ENCODE measurements at places on chromosomes 4 and X.

DNA sequence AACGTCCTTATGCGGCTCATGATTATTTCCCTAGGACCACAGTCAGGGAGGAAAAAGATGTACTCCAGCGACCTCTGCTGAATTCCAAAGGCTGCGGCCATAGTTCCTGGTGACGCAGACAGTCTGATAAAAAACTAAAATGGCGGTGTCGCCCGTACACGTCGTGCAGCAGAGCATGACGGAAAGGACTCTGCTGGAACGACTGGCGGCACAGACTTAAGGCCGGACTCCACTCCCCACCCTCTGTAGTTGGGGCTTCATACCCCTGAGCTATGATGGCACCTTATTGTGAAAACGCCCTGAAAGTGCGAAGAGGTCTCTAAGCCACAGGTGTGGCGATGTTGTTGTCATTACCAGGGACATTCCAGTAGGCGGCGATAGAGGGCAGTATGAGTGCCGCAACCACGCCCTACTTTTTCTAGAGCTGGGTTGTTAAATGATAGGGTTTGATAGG is 90.0 kb upstream of the EDA2R start:
- peak; percentile 2 for DNase-seq

GRCh38 chr4:81211956-81212355 is 3.1 kb downstream of the PRKG2 start:
- DNase-seq, result no peak

DNA sequence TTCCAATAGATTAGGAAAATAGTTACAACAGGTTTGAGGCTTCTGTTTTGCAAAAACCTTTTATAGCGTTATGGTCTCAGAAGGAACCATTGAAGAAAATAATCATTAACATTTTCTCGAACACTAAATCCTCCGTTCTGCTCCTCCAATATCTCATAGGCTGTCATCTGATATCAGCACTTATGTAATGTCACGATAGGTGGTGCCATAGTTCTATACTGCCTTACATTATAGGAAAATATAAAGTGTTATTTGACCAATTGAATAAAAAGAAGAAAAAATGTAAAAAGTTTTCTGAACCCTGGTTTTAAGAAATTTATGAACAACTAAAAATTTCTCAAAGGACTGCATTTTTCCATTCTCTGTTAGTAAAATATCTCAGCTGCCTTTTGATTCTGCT is 291.4 kb downstream of the RPA4 start:
- DNase-seq, result no peak

DNA sequence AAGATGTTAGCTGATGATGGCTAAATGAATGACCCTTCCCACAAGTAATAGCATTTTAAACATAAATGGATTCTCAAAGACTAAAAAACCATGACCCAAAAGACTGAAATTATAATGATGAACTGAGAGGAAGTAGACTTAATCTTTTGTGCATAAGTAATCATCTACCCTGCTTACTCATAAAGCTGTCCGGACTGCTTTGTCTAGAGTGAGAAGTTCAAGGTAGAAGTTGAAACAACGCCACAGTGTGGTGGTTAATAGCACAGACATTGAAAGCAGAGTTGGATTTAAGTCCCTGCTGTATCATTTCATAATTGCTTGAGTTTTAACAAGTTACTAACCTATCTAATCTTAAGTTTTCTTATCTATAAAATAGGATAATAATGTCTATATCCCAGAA is 346.6 kb downstream of the CENPC start:
- DNase-seq, result peak; percentile 1

- no peak for DNase-seq
These were observed 117.7 kb downstream of the CRLF2 start for GRCh38 chrX:1094566-1095333.

- no peak for DNase-seq
These were observed 144.3 kb downstream of the NWD2 start for GRCh38 chr4:37388681-37389365.

- no peak for DNase-seq
These were observed 23.1 kb downstream of the ACSL1 start for GRCh38 chr4:184802697-184803015.

GRCh38 chr4:16864199-16864598 is 34.2 kb downstream of the LDB2 start:
- no peak for DNase-seq

DNA sequence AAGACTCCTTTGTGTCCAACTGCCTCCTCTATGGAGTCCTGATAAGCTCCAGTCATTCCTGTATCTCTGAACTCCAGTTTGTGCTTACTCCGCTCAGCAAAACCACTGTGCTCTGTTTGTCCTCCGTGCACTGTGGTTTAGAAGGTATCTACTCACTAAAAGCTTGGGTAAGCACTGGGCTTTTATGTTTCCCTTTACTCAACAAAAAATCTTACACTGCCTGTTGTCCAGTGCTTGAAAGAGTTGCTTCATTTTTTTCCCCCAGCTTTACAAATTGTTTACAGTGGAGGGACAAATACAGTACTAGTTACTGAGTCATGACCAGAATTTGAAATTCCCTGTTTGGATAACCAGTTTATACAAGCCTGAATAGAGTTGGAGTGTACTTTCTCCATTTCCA is 545.3 kb upstream of the FAT1 start:
- DNase-seq, result no peak

GRCh38 chrX:130769835-130770234 is 133.2 kb downstream of the ENOX2 start:
- DNase-seq, result no peak

DNA sequence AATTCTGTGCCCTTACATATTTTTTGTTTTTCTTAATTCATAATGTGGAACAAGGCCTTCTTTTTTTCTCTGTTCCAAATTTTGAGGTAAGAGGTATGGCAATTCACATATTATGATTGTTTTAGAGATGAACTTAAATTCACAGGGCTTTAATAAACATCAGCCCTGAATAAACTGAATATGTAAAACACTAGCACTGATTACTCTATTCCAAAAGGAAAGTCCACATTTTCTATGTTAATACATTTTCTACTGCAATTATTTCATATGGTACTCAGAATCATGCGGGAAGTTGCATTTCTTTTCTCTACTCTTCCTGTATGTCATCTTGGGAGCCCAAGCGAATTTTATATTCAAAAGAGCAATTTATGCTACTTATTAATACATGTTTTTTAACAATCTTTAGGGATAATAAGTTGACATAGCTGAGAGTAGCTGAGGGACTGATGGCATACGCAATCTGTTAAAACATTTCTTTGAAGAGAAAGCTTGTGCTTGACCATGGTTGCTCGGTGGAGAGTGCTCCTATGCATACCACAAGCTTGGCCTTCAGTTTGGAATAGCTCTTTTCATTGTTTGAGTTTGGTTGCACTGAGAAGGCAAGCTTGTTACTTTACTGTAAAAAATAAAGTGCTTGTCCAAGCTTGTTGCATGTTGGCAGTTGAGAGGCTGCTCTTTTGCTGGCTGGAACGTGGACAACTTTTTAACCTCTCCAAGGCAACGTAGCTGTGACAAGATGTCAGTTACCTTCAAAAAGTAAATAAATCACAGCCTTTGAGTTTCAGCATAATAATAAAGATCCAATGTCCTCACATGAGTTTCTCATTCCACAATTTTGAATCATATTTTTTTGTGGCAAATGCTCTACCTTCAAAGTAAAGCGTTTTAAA is 196.3 kb upstream of the SPRY1 start:
- DNase-seq, result no peak

DNA sequence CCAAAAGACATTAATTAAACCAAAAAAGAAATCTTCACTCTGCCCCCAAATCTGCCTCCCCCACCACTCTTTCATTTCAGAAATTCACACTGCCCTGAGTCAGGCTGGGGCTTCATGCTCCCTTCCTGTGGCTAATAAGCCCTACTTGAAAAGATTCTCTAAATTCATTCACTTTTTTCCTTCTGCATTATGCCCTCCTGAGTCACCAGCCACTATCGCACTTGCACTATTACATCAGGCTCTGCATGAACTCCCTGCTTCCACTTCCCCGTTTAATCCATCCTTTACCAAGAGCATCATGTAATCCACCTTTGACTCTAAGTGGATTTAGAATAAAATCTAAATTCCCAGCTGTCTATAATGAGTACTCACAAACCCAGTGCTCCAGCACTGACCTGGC is 295.4 kb upstream of the KLF3 start:
- DNase-seq, result no peak

DNA sequence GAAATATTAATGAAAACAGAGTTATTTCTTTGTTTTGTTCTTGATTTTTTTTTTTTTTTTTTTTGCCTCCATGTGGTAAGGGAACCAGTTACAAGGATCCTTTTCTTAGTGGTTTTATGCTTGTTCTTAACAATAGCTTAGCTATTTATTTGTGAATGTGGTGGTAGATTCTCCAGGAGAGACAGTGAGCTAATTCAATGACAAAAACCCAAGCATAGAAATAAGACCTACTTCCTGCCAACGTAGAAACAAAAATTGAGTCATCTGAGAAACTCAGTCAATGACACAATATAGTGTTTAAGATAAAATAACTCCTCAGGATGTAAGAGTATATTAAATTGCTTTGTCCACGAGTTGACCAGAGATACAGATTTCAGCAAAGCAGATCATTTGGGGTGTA is 863.8 kb upstream of the PABPC4L start:
- DNase-seq, result no peak

GRCh38 chr4:121989715-121990114 is 37.9 kb upstream of the TRPC3 start:
- DNase-seq, result no peak

DNA sequence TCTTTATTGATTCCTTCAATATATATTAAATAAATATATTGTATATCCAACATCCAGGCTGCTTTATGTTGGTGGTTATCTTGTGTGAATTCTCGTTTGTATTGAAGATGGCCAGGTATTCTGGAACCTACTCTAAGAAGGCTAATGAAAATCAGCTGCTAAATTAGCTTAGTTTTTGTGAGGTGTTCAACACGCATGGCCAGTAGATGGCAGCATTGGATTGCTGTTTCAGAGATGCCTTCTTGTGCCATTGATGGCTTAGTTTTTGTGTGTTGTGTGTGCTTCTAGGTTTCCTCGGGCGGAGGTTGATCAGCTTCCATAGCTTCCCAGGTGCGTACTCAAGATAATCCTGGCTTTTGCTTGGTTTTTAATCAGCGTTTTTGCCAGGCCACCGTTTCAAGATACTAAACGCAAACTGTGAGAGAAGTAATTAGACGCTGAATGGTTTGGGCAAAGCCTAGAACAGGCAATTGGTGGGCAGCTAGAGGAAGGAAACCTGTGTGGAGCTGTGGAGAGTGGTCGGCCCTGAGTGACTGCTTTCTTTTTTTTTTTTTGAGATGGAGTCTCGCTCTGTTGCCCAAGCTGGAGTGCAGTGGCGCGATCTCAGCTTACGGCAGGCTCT is 15.1 kb downstream of the NOCT start:
- DNase-seq, result peak; percentile 10

DNA sequence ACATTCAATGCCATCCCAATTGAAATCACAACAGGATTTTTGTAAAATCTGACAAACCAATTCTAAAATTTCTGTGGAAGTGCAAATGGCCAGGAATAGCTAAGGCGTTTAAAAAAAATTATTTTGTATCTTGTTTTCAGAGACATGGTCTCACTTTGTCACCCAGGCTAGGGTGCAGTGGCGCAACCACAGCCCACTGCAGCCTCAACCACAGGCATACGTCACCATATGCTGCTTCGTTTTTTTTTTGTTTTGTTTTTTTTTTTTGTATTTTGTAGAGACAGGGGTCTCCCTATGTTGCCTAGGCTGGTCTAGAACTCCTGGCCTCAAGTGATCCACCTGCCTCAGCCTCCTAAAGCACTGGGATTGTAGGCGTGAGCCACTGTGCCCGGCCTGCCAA is 24.5 kb downstream of the ZNF41 start:
- DNase-seq, result no peak

DNA sequence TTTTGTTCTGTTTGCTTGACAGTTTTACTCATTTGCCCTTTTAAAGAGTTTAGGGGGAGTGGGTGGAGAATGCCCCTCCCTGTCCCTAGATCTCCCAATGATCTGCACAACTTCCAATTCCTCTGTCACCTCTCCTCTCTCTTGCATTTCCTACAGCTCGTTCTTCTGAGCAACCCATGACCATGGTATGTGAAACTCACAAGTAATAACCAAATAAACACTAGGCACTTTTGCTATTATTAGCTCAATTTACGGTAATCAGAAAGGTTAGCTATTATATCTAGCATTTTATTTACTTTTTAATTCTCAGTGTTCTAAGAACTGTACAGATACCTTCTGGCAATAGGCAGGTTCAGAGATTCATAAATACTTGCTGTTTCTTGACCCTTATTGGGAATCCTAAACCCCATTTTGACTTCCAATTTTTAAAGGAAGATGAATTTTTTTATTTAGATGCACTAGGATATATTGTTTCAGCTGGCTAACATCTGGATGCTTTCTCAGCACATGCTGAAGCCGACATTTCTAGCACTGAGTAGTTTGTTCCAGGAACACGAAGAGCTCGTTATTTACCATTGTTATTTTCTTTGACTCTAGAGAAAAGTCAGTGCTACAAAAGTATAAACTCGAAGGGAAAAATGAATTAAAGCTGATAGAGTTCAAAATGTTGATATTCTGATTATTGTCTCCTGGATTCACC is 194.7 kb upstream of the TLL1 start:
- DNase-seq, result no peak

DNA sequence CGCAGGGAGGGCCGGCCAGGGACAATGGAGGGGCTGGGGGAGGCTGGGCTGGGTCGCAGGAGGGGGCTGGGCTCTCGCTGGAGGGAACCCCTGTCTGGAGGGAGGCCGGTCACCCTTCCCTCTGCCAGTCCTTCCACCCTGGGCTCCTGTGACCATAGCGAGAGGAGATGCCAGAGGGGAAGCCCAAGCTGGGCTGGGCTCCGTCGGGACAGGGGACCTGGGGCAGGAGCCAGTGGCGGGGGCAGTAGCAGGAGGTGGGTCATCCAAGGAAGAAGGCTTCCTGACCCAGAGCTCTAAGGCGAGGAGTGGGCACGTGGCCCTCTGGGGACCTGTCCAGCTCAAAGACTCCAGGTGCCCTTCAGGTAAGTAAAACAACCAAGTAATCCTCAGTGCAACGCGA is 16.9 kb downstream of the CTAG1B start:
- no peak for DNase-seq

DNA sequence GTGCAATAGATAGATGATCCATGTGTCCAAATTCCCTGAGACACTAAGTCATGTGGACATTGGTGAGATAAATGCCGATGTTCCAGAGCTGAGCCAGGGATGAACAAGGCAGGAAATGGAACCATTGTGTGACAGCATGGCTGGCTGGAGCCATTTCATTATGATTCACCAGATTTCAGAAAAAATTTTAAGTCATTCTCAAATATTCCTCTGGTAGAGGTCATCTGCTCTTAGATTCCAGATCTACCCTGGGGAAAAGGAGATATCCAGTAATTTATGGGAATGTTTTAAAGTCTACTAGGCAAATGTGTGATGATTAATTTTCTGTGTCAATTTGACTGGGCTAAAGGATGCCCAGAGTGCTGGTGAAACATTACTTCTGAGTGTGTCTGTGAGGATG is 287.3 kb downstream of the STK32B start:
- no peak for DNase-seq

- DNase-seq, result no peak
These were observed 40.9 kb upstream of the XK start for GRCh38 chrX:37644381-37645305.

Data from NCI-H510A (cell line).